SHP77 (cell line): ENCODE measurements at places on chromosomes 11 and 22.
A peak's percentile ranks its signal among the peaks of the same experiment; 100 is the strongest.

DNA sequence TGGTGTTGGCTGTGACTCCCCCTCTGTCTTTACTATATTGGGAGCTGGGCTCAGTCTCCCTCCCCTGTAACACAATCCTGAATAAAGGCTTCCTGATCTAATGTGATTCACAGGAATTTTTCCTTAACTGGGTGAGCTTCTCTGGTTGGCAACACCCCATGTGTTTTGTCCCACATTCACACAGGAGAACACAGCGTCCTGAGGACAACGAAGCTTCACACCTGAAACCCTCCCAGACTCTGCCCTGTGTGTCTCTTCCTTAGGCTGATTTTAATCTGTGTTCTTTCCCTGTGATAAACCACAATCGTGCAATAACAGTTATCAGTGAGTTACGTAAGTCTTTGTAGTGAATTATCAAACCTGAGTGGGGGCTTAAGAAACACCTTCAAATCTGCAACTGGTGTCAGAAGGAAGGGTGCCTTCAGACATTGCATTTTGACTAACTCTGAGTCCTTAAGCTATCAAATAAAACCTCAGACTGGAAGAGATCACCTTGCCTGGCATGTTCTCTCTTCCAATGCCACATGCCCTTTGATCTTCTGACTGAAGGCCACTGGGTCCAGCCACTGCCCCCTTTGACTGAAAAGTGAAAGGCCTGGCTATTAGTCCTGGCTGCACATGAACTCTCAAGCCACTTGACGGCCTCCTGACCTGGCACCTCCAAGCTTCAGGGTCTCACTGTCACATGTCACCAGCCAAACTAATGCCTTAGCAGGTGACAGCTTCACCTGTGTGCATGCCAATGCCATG lies 17.3 kb downstream of the APOL3 start:
- DNase-seq = no peak

- no peak for DNase-seq
Observed at GRCh38 chr11:47378836-47379170, 456 bp upstream of the SPI1 start.

DNA sequence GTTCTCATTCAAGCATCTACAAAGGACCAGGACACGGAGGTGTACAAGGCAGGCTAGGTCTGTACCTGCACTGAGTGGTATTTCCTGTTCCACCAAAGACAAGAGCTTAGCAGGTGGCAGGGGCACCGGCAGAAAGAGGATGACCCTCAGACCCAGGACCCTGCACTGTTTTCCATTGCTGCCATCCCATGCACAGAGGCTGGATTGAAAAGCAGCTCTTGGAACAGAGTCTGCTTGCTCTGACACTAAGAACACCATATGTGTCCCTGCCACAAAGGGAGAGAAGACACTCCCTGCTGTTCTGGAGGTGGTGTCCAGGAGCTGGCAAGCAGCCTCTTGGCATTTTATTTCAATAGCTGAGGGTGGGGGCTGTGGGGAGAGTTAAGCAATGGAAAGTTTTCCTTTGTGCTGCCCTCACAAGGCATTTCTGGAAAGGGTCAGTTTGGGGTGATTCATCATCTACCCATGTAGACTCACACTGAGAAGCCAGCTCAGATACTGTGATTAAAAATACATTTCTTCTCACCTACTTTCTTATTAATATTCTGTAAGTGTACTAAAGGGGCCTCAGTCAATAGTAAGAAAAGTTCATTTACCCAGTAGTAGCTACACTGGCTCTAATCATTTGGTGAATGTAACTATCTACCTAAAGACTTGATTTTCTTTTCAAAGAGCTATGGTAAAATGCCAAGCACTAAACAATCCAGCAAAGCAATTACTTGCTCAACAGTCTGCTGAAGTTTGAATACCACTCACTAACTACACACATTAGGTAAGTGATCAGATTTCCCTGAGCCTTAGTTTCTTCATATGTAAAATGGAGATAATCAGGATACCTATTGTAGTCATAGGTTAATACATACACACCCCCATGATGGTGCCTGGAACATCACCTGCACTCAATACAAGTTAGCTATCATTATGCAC lies 55.2 kb downstream of the SLC1A2 start:
- no peak for DNase-seq

- no peak for DNase-seq
Observed at GRCh38 chr11:76336597-76336996, 44.3 kb downstream of the THAP12 start.

DNA sequence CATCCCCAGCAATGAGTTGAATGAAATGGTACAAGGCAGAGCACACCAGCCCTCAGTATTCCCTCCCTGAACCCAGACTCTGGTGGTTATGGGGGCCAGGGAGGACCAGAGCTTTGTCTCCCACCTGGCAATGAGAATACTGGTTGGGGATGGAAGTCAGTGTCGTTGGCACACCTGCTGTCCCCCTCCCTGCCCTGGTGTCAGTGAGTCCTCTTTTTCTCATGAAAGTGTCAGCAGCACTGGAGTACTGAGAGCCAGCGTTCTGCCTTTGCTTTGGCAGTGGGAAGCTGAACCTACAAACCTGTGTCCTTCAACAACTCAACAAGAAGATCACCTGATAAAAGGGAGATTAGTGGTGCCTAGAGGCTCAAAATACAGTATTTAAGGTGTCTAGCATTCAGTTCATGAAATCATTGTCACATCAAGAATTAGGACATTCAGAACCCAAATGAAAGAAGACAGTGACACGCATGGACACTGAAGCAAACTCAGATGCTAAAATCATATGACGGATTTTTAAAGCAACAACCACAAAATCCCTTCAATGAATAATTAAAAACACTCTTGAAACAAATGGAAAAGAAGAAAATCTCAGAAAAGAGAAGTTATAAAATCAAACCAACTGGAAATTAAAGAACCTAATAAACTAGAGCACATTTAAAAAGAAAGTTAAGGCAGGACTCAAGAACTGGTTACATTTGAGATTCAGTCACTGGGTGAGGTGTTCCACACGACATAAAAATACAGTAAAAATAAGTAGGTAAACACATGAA lies 77.5 kb upstream of the VPREB1 start:
- DNase-seq = no peak

GRCh38 chr22:47841156-47841555 lies 1078.7 kb downstream of the TBC1D22A start:
- DNase-seq = no peak

GRCh38 chr22:48083502-48083901 lies 1321.1 kb downstream of the TBC1D22A start:
- no peak for DNase-seq

GRCh38 chr11:35131886-35132285 lies 7.1 kb upstream of the CD44 start:
- DNase-seq = no peak

DNA sequence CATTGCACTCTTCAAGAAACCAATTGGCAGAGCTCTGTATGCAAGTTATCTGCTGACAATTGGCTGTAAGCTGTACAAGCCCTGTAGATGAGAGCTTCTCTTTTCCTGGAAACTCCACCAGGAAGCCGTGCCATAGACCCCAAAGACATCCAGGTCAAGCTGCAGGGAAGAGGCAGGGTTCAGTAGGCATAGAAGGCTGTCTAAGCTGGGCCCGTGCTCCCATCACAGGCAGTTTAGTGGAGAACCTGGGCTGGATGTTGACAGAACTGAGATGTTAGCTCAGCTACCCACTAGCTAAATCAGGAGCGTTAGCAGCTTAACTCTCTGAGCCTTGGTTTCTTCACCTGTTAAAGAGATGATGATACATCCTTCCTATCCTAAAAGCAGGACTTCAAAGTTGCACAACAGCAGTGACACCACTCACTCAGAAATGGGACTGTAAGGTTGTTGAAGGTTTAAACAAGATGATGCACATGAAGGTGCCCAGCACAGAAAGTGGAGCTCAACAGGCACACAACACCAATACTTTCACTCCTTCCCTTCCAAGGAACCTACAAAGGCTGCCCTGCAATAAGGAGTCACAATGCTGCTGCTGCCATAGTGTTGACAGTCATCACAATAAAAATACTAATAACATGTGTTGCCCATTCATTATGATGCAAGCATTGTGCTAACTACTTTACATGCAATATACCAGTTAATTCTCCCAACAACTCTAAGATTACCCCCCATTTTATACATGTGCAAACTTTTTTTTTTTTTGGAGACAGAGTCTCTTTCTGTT lies 115.4 kb downstream of the ZBTB16 start:
- DNase-seq = no peak

DNA sequence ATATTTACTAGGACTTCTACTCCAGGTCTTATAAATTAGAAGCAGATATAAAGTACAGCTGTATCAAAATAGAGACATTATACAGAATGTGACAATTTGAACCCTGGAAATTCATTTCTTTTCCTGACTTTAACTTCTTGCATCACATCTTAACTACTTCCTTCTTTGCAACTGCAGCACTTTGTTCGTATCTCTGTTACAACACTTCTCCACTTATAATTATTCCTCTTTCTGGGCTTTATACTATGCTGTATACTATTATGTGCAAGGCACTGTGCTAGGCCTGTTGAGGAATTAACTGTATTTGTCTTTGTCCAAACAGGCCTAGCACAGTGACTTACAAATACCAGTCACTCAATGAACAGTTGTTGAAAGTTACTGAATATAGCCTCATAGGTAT lies 1.8 kb upstream of the SLC36A4 start:
- DNase-seq = no peak

- peak; percentile 11 for DNase-seq
Observed at GRCh38 chr22:40679249-40679963, at the start of gene MCHR1. TSS of gene MCHR1 (plus strand) at chr22:40679484. CDS start at chr22:40679653, 169 bp downstream.

DNA sequence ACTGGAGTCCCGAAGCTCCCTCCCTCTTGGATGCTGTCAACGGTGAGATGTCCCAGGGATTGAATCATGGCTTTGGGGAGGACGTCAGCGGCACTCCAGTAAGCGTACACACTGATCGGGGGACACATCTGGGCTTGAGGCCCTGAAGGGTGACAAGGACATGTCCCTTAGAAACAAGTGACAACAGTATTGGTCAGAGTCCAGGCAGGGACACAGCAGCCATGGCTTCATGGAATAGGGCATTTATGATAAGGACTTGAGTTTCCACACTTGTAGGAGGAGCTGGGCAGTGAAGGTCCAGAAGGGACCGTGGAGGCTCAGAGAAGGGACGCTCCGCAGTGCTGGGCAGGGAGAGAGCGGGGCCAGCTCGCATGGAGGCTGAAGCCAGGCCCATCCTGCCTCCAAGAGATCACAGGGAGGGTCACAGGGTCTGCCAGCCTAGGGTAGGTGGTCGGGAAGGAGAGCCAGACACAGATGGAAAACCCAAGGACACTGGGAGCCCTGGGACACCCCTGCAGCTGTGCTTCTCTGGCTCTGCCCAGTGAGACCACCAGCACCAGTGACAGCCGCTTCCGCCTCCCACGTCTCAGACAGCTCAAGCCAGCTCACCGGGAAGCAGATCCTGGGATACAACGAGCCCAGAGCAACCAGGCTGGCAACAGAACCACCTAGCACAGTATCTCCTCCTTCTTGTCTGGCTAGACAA lies 22.9 kb upstream of the RFPL3 start:
- DNase-seq = no peak

DNA sequence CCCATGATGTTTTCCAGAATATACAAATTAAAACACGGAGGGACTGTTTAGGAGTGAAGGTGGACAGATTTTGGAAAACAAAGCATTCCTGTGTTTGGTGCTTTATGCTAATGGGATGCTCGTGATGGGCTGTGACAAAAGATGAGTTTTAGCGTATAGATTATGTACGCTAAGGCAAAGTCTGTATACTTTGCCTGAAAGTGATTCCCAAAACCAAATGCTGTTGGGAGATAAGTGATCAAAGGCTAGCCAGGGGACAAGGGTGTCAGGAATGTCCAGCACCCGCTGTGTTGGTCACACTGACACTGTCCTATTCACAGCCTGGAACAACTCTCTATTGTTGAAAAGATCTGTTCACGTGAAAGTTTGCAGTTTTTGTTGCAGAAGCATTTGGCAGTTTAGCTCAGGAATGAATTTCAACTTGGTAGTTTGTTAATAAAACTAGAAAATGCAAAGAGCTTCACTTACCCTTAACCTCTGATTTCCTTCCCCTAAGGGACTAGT lies 1.5 kb downstream of the JAM3 start:
- no peak for DNase-seq

- DNase-seq = no peak
Observed at GRCh38 chr11:44726283-44727113, at the start of gene TSPAN18. TSS of gene TSPAN18 (plus strand) at chr11:44726962. CDS start at chr11:44906417, 179,455 bp downstream.

- no peak for DNase-seq
Observed at GRCh38 chr11:74932797-74933196, 16.1 kb downstream of the XRRA1 start.
